ENCODE measurements at places on chromosomes 1 and 21.

DNA sequence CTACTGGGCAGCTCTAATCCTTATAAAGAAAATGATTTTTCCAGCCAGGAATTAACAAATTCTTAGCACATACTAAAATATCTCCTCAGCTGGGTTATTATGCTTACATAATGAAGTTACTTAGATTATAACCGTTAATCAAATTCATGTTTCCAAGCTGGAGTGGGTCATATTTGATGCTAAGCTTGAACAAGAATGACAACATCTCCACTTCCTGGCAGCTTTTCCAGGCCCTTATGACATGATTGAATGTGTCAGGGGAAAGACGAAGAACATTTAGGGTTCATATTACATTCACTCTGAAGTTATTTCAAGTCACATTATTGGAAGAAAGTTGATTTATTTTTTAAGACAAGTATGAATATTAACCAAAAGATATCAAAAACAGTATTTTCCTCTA is 333.7 kb downstream of the PCP4 start:
- DNase-seq, result no peak

- no peak for DNase-seq
Observed at GRCh38 chr1:107100331-107100984, 40.4 kb upstream of the NTNG1 start.

- no peak for DNase-seq
Observed at GRCh38 chr1:16170283-16170673, 14.4 kb upstream of the EPHA2 start.

GRCh38 chr1:24505816-24506215 is 3.2 kb downstream of the RCAN3 start:
- DNase-seq, result no peak

DNA sequence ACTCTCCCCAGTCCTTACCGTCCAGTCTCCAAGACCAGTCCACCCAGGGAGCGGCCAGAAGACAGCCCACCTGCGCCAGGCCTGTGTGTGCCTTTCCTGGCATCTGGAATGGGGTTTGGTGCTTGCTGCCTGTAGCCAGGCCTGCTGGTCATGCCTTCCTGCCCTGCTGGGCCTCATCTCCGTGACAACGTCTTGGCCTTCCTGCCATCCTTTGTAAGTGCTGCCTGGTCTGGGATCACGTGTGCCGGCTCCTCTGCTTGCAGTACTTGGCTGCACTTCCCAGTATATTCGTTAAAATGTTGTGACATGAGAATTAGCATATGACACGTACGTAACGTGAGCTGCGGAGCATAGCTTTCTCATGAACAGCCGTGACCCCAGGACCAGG is 145.3 kb upstream of the COL6A1 start:
- no peak for DNase-seq

DNA sequence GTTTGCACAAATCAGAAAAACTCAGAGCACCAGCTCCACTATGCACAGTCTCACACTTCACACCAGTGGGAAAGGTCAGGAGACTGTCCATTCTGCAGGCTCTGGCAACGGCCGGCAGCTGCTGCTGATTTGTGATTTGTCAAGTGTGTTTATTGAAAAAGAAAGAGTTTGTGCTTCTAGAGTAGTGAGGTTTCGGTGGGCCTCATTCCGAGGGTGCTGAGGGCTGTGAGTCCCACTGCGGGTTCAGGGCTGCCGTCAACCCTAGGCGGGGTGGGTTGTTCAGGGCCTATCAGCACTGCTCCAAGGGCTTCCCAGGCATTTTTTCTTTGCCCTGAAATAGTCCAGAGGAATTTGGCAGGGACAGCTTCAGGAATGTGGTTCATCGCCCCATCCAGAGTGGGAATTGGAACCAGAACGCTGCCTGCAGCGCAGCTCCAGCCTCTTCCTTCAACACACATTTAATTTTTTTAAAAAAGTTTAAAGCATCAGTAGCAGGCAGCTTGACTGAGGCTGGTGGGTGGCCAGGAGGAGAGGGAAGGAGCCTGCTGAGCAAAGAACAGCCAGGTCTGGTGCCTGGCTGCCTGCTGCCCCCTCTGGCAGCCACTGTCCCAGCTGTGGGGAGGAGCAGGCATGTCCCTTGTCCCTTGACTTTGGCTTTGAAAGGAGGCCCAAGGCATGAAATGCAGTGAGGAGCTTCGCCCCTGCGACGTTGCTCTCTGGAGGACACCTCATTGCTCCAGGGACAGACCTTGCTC is 19.7 kb downstream of the STUM start:
- no peak for DNase-seq

DNA sequence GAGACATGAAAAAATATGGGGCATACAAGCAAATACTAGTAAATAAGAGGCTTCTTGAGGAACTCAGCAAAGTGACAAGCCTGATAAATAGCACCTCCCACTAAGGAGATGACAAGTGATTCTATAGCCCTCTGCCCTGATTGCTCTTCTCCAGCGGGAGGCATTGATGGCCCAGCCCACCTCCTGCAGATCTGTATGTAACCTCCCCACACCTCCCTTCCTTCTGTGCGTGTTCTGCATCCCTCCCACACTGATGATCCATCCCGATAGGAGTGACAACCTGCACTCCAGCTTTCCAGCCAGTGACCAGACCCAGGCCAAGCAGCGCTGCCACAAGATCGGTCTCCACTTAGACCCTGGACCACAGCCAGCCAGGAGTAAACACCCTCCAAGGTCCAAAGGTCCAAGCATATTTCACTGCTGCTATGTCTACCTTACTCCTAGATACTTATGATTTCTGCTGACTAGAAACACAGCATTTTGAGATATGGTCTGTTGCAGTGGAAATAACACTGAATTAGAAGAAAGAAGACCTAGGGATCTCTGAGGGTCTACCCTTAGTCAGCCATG is 176.1 kb downstream of the BRINP2 start:
- DNase-seq, result no peak
